ENCODE measurements at places on chromosomes 7 and 10.

GRCh38 chr7:158246960-158247673, 340.5 kb downstream of the PTPRN2 start:
- no peak for DNase-seq

- DNase-seq: no peak
Measured at GRCh38 chr10:105148921-105149320, 507.8 kb downstream of the SORCS3 start.

GRCh38 chr10:71536332-71536731, 139.6 kb downstream of the CDH23 start:
- no peak for DNase-seq

DNA sequence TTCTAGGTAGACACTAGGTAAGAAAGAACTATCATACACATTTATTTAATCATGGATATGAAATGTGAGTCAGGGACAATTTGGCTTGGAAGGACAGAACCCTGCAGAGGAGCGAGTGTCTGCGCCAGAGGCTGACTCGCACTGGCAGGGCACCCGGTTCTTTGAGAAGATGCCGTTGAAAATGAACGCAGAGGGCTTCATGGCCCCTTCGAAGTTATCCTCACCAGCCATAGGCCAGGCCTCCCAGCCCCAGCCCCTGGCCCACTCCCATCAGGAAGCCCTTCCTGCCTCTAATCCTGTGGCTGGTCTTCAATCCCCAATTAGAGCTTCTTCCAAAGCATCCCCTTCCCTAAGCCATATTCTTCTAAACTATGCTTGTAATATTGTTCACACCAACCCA, 239.8 kb downstream of the TCERG1L start:
- no peak for DNase-seq

GRCh38 chr10:71957546-71958275, 6.5 kb upstream of the CHST3 start:
- DNase-seq: no peak

- no peak for DNase-seq
Measured at GRCh38 chr10:60901561-60902235, 42.3 kb downstream of the RHOBTB1 start.

DNA sequence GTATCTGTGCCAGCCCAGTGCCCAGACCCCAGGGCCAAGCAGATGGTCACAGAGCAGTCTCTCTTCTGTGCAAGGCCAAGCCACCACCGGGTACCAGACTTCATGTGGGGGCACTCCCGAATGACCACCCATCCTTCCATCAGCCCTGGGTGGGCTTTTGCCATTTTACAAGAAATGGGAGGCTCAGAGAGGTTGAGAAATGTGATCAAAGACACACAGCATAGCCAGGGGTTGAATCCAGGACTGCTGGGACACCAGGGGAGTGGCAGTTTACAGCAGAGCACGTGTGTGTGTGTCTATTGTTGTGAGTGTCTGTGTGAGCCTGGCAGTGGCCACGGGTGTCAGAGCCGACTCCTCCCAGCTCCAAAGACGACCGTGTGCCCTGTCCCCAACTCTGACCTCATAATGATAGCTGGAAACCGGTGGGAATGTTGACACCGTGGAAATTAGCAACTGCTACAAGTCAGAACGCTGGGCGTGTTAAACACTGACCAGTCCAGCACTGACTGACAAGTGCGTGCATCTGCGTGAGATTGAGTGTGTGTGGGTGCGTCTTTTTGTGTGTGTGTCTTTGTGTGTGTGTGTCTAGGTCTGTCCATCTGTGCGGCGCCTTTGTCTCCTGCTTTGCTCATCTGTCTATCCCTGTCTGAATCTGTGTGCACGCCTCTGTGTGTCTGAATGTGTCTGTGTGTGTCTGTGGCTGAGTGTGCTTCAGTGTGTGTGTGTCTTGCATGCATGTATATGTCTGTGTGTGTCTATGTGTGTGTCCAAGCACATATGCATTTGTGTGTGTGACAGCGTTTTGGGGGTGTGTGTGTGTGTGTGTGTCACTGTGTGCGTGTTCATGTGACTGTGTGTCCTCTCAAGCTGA, 17.2 kb upstream of the SLC29A4 start:
- no peak for DNase-seq

- DNase-seq: no peak
Measured at GRCh38 chr10:35564341-35564968, 40.7 kb upstream of the GJD4 start.

DNA sequence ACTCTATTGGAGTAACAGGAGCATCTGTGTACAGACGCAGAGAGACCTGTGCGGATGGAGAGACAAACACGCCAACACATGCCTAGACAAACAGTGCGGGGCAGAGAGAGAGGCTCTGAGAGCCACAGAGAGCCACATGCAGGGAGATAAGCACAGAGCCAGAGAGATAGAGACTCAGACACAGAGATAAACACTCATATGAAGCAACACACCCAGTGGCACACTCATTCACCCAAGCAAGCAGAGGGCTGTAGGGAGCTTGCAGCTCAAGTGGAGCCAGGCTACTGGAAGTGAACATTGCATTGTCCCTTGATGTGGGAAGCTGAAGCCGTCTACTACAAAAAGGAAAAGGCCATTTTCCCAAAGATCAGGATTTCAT, 46.6 kb upstream of the PODXL start:
- no peak for DNase-seq

DNA sequence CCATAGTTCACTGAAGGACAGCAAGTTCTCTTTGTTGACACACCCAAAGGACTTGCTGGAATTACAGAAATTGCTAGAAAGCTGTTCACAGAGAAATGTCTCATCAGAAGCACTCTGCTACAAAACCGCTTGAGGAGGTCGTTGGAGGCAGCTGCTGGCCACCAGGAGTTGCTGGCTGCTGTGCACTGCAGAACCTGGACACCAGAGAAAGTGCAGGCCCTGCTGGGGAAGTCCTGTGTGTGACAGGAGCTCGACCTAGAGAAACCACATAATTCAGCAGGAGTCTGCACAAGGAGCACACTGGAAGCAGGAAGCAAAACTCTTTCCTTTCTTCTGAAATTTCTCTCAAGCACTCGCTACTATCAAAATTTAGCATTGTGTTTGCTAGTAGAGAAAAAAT, 461.5 kb upstream of the GHITM start:
- DNase-seq: no peak

GRCh38 chr7:113179313-113179712, 61.0 kb upstream of the SMIM30 start:
- no peak for DNase-seq

DNA sequence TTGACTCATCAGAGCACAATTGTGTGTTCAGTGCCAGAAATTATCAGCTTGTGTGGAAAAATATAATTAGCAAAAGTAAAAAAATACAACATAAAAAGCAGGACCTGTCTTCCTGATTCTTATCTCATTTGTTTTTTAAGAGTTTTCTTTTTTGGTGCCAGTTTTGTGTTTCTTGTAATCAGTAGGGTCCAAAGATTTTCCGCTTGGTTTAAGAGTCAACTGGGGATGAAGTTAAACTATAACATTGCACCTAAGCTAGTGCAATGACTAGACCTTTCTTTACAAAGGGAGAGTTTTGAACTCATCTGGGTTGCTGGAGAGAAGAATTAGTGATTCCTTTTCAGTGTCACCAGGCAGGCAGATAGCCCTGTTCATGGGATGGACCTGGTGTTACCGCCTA, 113.4 kb downstream of the PLPP4 start:
- no peak for DNase-seq

GRCh38 chr7:137962875-137963507, 38.9 kb downstream of the CREB3L2 start:
- no peak for DNase-seq

DNA sequence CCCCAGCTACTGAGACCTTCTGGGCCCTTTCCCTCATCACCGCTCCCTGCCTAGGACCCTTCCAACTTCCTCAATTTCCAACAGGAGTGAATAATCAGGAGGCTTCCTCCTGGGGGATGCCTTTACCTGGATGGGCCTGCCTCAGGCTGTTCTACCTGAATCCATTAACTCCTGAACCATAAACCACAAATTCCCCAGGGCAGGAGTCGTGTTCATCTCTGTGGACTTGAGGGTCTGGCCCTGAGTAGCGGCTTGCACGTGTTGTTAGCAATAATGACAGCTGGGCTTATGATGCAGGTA, 105.1 kb upstream of the GPR26 start:
- DNase-seq: no peak

- DNase-seq: no peak
Measured at GRCh38 chr10:3835770-3836169, 50.8 kb upstream of the KLF6 start.
